ENCODE measurements at places on chromosomes 2 and 18.

DNA sequence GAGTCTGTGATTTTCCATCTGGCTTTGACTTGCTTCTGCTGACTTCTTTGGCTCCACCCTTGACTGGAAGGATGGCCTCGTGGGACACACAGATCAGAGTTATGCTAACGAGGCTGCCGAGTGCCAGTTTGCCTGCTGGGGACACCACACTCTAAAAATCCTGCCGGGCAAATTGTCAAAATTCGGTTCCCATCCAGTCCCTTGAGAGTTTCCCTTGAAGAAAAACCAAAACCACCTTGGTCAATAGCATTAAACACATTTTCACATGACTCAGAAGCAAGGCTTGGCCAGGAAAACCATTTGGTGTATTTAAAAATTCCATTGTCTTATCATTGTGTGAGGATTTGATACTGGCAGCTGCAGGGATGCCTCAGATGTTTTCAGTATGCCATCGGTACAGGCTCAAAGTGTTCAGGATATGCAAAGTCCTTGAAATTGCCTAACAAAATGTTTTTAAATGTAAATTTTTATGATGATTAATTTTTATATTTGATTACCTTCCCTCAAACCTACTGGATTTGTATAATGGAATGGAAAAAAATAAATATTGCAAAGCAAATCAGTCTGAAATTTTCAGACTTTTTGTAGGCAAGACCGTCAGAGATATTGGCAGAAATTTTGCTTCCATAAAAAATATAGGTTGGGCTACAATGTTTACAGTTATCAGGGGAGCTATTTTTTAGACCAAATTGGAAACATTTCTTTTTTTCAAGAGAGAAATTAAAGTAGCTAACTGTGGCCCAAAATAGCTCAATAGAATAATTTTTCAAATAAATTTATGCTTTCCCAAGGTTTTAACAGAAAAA, 41.6 kb downstream of the KCNE4 start:
- DNase-seq, result no peak

- DNase-seq, result peak; percentile 80
Measured at GRCh38 chr2:216666461-216667233, 28.7 kb downstream of the IGFBP5 start.

- DNase-seq, result no peak
Measured at GRCh38 chr18:79690586-79691482, 11.2 kb downstream of the CTDP1 start.

- no peak for DNase-seq
Measured at GRCh38 chr18:53551868-53552426, 672.5 kb downstream of the MBD2 start.

DNA sequence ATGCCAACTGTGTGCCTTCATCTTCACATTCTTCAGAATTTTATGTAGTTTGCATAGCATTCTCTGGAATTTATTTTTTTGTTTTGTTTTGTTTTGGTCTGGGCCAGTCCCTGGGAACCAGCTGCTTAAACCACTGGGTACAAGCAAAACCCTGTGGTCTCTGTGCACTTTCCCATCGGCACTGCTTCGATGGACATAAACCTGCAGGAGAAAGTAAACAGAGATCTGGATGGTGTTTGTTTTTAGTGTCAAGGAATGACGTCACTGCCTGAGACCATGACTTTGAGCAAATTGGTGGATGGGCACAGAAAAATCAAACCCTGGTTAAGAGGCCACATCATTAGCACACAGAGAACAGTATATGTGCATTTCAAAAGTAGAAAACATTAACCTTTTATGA, 64.7 kb upstream of the RASGRP3 start:
- no peak for DNase-seq

GRCh38 chr18:36650906-36651305, 177.9 kb downstream of the TPGS2 start:
- DNase-seq, result no peak

DNA sequence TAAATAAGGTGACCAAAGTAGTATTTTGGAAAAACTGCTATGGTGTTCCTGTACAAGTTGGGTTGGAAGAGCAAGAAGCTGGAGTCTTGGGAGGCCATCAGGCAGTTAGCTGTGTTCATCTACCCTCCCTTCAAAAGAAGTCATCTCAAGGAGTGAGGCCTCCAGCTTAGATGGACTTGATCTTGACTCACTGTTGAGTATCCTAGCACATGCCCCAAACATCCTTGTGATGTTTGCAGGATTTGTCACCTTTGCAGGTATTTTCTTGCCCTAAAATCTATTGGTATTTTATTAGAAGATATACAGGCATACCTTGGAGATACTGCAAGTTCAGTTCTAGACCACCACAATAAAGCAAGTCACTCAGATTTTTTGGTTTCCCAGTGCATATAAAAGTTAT, 30.2 kb downstream of the RNMT start:
- no peak for DNase-seq

Data from endothelial cell (in vitro differentiated cells).